ENCODE measurements at places on chromosomes 5 and 9.

DNA sequence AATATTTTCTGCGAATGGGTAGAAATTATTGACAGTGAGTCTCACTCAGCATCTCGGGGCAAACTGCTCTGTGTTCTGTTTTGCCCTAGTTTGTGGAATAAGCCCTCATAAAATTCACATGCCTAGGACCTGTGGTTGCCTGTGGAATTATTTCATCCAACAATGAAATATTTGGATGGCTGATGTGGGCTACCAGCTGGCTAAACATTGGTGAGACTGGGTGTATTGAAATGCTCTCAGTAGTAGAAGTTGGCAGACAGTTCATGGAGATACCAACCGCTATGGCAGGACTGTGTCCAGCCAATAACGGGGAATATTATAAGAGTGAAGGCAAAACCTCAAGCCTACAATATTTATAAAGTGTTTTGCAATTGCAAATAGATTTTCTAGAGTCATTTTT is 344.1 kb upstream of the RPS23 start:
- DNase-seq, result no peak

DNA sequence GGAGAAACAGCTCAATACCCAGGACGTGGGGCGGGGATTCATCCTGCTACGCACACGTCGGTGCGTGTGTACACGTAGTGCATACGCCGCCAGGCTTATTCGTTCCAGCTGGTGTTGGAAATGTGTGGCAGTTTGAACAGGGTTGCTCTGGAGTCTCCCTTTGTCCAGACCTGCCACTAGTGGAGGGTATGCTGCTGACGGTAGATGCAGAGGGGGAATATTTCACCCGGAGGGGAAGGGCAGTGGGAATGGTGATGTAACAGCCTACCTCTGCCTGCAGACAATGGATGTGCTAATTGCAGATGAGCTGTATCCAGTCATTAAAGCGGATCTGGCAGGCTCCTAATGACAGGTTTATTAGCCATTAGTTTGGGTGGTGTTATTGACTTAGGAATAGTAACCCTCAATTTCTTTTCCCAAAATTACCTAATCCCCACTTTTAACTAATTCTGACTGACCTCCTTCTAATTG is 142.7 kb downstream of the PAX5 start:
- no peak for DNase-seq

GRCh38 chr9:74645007-74645639 is 148.0 kb downstream of the RORB start:
- DNase-seq, result no peak

DNA sequence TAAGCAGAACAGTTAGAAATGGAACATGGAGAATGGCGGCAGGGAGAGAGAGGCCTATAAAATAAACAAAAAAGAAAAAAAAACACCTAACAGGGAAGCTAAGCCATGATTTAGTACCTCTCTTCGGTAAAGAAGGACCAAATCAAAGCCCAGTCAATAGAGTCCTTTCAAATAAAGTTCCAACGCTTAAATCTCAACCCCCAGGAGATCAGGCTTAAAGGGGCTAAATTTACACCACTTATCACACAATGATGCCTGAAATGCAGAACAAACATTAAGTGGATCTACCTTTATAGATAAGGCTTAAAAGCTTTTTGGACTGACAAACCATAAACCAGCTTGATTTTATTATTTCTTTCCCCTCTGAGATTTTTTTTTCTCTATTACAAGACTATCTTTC is 66.3 kb downstream of the PRELID2 start:
- no peak for DNase-seq

- DNase-seq, result no peak
These were observed 401.6 kb downstream of the TMEM232 start for GRCh38 chr5:110324876-110325275.

DNA sequence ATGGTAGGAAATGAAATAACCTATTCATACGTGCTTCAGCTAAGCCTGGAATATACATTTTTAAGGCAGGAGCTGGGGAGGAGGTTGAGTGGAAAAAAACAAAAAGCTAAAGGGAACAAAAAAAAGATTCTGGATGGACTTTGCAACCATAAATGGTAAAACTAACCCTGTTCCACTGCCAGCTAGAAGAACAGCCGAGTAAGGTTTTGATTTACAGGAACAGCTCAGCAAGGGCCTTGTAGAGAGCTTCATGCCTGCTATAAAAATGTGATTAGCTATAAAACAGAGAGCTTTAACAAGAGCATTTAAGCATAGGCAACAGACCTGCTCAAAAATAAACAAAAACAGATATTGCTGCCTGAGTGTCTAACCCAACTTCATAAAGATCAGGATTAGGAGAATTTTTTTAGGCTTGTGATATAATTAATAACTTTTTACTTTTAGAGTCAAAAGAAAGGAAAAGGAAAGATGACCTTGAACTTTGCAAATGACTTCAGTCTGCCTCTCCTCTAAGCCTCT is 194.8 kb downstream of the FBXL7 start:
- no peak for DNase-seq

GRCh38 chr5:16754601-16755000 is 137.8 kb upstream of the RETREG1 start:
- DNase-seq, result no peak

DNA sequence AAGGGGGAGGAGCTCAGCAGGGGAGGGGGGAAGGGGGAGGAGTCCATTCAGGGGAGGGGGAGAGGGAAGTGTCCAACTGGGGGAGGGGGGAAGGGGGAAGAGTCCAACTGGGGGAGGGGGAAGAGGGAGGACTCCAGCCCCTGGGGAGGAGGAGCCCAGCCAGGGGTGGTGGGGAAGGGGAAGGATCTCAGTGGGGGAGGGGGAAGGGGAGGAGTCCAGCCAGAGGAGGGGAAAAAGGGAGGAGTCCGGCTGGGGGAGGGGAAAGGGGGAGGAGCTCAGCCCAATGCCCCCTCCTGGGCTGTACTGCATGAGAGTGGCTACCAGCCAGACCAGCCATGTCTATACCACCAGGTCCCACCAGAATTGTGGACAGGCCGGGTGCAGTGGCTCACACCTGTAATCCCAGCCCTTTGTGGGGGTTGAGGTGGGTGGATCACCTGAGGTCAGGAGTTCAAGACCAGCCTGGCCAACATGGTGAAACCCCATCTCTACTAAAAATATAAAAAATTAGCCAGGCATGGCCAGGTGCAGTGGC is 30.6 kb upstream of the ADAMTS2 start:
- DNase-seq, result no peak

DNA sequence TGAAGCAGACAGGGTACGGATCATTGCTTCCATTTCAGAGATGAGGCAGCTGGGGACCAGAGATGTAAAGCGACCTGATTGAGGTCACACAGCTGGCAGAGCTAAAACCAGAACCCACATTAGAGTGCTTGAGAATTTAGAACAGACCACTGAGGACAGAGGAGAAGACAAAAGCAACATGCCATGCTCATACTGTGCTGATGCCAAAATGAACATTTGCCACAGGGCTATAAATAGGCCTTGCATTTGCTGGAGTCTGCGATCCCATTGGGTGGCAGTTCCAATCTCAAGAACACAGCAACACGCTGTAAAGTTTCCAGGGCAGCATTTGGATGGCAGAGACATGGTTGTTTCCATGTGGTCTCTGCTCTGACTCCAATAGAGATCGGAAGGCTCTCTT is 222.4 kb upstream of the TBC1D2 start:
- no peak for DNase-seq

DNA sequence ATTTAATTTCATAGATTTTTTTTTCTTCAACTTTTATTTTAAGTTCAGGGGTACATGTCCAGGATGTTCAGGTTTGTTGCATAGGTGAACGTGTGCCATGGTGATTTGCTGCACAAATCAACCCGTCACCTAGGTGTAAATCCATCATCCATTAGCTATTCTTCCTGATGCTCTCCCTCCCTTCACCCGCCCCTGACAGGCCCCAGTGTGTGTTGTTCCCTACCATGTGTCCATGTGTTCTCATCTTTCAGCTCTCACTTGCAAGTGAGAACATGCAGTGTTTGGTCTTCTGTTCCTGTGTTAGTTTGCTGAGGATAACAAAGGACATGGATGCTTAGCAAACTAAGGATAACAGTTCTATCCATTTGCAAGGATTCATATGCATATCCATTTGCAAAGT is 209.1 kb upstream of the ADCY2 start:
- DNase-seq, result no peak

DNA sequence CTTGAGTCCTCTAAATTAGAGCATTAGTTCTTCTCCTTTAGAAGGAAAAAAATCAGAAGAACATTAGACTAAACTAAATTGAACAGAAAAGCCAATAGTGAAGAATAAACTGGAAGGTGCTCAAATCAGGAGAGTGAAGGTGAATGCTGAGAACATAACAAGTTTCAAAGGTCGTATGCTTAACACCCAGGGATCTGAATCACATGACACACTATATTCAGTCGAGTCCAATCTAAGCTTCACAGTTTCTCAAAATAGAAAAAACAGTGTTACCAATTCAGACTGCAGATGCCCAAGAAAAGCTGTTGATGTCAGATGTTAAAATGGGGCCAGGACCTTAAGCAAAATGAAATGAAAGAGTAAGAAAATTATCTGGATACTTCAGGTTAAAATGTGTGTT is 614.5 kb downstream of the EFNA5 start:
- no peak for DNase-seq

DNA sequence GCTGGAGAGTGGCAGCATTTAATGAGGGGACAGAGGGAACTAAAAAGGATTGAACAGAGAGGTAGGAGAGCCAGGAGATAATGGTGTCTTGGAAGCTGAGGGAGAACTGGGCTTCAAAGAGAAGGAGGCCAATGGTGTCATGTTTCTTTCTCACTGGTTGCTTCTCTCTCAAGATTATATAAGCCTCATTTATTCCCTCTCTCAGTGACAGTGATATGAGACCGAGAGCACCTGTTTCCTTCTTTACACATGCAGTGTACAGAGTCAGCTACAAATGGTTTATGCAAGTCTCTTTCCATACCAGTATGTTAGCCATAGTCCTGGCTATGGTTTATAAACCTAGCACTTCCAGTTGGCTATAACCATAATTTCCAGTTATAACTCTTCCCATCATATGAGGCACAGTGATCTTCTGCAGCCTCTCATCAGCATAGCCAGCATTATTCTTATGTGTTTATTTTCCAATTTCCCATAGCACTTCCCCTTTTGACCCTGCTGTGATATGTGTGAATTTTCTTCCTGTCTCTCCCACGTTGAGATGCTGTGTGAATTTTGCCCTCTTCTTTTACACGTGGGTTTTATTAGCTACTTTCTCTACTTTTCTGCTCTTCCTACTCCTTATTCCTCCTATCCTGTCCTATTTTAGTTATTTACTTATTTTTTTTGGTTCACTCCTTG is 71.2 kb downstream of the UNC13B start:
- no peak for DNase-seq

- no peak for DNase-seq
These were observed 289.9 kb downstream of the RAB3C start for GRCh38 chr5:58872670-58873273.

DNA sequence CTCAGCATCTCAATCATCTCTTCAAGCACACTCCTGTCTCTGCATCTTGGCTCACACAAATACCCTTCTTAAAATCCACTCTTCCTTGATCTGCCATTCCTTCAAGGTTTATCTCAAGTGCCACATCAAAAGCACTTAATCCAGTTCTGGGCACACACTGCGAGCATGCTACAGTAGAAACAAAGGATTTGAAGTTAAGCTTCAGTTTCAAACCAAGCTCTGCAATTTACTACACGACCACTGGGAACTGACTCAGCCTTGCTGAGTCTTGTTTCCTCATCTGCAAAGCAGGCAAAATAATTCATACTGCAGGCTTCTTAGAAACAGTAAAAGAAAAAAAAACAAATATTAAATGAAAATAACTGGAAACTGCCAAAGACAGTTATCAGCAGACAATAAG is 50.5 kb upstream of the CTNNAL1 start:
- DNase-seq, result no peak

- no peak for DNase-seq
These were observed 213.0 kb downstream of the CRB2 start for GRCh38 chr9:123568691-123569688.

DNA sequence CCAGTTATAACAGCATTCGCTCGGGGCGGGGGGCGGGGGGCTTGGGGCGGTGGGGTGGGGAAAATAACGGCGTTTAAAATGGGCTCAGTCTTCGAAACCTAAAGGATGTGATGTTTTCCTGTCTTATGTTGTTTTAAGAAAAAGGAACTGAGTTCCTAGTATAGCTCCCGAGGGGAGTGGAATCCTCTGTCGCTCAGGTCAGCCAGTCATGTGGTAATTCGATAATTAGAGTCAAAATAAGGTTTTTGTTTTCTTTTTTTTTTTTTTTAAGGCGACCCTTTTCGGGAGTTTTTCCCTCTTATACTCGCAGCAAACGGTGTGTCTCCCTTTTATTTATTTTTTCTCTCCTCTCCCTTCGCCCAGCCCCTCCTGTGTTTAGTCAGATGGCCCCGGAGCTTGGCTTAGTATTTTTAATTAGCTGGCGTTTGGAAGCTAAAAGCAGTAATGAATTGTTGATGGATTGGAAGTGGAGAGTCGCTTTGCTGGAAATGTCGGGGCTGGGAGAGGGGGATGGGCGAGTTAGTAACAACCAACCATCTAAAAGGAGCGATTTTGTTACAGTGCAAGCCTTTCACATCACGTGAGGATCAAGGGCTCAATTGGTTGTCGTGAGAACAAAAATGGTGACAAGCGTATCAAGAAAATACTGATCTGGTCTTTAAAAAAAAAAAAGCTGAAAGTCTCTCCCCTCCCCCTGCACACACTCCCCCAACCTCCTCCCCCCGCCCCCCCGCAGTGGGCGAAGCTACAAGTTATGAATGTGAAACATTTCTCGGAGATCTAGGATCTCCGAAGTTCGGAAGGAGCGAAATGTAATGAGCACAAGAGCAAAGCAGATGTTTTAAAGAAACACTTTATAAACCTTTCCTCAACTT is 714 bp upstream of the ZNF608 start:
- DNase-seq, result no peak

DNA sequence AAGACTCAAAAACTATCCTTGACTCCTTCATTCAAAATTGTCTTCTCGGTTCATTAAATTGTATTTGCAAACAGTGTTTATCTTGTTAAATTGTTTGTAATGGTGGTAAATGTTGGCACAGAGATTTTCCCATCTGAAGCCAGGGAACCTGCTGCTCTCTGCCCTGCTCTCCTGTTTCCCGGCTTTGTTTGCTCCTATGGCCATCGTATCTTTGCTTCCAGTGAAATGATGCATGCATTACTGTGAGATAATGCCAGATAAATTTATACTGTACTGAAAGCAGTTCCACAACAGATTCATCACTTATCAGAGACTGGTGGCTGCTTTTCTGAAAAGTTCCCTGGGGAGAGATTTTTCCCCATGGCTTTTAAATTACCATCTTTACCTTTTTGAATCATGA is 81.4 kb downstream of the CD180 start:
- DNase-seq, result no peak

- no peak for DNase-seq
These were observed 4.9 kb upstream of the AMACR start for GRCh38 chr5:34012791-34013190.
